ENCODE measurements at places on chromosomes 7 and 10.

DNA sequence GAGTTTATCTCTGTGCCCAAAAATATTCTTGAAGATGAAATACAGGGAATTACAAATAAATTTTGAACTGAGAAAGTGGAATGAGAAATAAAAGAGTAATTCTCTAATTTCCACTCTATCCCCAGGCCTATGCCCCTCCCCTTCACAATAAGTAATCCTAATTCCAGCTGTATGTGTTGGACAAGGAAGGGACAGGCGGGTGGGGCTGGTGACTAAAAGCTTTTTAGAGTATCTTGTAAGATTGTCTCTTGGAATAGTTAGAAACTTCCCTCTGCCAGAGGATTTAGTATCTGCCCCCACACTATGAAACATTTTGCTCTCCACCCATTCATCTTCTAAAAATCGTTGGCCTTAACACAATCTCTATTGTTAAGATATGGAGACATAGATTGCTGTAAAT is 199.2 kb downstream of the MBL2 start:
- no peak for DNase-seq

GRCh38 chr7:74283858-74284447 is 5.3 kb upstream of the CLIP2 start:
- no peak for DNase-seq

GRCh38 chr10:44881649-44882048 is 29.5 kb upstream of the TMEM72 start:
- DNase-seq, result no peak

DNA sequence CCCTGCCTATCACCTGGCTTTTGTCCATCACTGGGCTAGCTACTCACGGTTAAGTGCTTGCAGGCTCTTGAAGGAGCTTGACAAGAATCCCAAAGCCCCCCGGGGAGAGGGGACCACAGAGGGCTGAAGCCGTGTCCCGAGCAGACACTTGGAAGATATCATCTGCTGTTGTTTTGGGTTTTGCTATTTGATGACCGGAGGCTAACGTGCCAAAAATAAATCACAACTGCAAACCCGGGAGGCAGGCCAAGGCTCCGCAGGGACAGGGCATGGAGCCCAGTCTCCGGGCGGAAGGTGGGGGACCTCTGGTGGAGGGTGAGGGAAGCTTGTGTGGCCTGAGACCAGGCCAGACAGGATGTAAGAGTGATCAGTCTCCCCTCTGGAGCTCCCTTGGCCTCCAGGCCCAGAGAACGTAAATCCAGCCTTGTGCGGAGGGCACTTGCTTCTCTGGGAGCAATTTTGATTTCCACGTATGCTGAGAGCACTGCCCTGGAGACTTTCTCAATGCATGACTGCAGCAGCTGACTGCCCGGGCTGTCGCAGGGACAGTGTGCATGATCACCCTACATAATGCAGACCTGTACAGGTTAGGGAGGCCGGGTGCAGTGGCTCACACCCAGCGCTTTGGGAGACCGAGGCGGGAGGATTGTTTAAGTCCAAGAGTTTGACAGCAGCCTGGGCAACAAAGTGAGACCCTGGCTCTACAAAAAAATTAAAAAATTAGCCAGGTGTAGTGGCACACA is at the start of gene PHKG1:
TSS of gene PHKG1 (minus strand) at position 164 of the 743 bp plus-strand sequence. CDS start 4,011 bp downstream, outside the sequence.
- no peak for DNase-seq

DNA sequence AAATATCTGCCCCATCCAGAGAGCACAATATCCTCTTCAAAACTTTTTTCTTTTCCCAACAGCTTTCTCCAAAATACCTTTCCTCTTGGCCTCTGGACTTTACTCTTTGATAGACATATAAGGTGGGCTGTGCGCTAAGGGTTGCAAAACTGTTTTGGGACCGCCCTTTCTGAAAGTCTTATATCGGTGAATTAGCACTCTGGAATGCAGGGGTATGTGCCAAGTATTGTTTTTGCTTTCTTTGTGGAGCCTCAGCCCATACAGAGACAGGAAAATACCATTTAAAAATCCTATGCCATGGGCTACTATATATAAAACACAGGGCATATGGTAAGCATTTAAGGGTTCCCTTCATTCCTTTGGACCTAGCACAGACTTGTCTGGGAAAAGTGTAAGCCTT is 37.7 kb downstream of the PPP1R17 start:
- DNase-seq, result no peak

GRCh38 chr7:50262446-50262845 is 42.1 kb upstream of the IKZF1 start:
- DNase-seq, result no peak

DNA sequence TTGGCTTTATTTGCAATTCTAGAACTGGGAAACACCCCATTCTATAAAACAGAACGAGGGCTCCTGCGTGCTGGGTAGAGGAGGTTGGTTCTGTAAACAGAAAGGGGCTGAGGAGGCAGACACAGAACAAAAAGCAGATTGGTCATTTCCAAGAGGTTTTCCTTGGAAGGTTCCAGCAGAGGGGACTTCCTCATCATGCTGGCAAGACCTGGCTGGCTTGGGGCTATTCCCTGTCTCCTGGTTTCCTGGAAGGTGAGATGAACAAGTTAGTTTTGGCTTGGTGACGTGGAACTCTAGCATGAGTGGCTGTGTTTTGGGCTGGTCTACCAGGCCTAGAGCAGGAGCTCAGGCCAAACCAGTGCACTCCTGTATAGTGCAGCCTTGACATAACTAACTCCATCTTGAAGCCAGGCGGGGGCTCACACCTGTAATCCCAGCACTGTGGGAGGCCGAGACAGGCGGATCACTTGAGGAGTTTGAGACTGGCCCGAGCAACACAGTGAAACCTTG is 26.1 kb upstream of the DNAJB6 start:
- no peak for DNase-seq

- no peak for DNase-seq
Measured at GRCh38 chr7:38068461-38068860, 109.6 kb upstream of the STARD3NL start.

- DNase-seq, result no peak
Measured at GRCh38 chr10:63919575-63920279, 398.5 kb downstream of the REEP3 start.

DNA sequence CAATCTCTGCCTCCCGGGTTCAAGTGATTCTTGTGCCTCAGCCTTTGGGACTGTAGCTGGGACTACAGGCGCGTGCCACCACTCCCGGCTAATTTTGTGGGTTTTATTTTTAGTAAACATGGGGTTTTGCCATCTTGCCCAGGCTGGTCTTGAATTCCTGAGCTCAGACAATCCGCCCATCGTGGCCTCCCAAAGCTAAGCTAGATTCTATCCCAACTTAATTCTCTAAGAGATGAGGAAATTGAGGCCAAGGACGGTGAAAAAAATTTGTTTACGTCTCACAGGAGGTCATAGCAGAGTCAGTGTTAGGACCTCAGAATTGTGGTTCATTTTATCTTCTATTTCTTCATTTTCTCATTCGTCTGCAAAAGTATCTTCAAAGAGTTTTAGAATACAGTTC is 6.1 kb downstream of the CCAR1 start:
- no peak for DNase-seq

DNA sequence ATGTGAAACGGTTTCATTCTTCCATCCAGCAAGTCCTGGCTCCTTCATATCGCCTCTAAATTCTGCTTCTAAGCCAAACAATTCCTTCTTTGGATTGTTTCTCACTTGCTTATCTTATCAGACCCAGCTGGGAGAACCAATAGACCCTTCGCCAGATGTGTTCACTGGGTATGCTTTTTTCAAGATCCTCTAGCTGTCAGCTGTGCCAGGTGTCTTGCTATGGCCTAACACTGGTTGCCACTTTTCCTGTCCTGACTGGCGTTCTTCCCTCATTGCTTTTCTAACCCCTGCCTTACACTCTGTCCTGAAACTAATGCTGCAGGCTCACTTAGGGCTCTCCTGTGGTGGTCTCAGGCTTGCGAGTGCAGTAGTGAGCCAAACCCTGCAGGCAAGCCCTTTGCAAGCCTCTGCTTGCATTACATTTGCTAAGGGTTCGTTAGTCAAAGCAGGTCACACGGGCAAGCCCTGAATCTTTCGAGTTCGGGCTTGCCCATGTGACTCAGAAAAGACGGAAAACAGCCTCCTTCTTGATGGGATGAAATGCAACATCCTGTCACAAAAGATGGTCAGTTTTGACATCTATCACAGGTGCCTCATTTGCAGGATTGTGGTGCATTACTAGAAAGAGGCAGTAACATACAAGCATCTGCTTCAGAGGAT is 92.8 kb downstream of the VWC2 start:
- no peak for DNase-seq

DNA sequence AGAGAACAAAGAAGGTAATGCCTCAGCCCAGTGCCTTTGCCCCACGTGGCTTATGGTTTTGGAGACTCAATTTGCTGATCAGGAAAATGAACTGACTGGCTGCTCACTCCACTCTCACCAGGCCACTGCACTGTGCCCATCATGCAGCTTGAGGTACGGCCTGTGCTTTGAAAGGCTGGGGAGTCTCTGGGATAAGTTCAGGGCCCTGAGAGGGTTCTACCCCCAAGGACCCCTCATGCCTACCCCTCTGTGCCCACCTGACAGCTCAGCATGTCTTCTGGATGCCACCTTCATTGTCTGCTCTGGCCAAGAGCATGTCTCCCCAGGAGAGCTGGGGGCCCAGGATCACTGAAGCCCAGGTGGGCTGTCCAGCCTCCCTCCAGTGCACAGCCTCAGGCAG is 45.5 kb upstream of the ZNF722 start:
- no peak for DNase-seq

DNA sequence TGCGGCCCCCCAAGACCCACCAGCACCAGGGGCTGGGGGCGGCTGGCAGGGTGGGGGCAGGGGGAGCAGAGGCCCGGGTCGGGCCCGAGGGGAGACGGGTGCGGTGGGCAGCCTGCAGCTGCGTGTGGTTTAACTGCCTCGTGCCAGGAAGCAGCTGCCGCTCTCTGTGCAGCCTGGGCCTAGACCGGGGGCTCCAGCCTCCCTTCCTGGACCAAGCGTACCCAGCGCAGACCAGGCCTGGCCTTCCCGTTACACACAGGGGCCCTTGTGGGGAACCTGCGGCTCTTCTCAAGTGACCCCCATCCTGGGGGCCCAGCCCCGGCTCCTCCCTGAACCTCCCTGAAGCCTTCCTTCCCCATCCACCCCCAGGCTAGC is 6.6 kb upstream of the INTS1 start:
- no peak for DNase-seq

- DNase-seq, result no peak
Measured at GRCh38 chr10:30413996-30414576, 19.9 kb upstream of the MAP3K8 start.

DNA sequence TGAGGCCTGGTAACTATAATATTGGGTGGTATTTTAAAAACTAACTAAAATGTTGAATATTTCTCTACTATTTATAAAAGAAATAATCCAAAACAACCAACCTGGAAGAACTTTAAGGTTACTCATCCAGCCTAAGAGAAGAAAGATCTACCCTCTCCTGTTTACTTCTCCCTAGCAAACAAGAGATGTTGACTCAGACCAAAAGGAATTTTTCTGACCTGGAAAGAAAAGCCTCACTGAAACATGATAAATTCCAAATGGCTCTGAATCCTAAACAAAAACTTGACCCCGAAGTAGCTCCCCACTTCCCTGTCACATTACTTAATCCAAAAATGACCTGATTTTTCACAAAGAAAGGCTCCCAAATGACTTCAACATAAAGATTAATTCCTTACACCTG is 101.2 kb downstream of the PARD3 start:
- DNase-seq, result no peak

DNA sequence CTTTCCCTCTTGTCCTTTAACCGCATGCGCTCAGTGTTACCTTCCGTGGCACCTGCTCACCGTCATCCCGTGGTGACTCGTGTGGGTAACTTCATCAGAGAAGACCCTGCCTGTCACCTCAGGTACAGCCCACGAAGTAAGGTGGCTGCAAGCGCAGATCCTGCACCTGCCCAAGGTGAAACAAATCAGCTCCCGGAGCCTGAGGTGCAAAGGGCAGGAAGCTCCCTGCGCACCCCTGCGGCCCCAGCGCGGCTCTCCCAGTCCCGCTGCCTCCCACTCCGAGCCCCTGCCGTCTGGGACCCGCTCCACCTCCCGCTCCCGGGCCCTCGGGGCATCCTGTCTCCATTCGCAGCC is 110.9 kb upstream of the LANCL2 start:
- DNase-seq, result no peak

- no peak for DNase-seq
Measured at GRCh38 chr10:88377510-88377909, 205.6 kb downstream of the RNLS start.

GRCh38 chr7:37441816-37442215 is 6.8 kb downstream of the ELMO1 start:
- DNase-seq, result no peak

DNA sequence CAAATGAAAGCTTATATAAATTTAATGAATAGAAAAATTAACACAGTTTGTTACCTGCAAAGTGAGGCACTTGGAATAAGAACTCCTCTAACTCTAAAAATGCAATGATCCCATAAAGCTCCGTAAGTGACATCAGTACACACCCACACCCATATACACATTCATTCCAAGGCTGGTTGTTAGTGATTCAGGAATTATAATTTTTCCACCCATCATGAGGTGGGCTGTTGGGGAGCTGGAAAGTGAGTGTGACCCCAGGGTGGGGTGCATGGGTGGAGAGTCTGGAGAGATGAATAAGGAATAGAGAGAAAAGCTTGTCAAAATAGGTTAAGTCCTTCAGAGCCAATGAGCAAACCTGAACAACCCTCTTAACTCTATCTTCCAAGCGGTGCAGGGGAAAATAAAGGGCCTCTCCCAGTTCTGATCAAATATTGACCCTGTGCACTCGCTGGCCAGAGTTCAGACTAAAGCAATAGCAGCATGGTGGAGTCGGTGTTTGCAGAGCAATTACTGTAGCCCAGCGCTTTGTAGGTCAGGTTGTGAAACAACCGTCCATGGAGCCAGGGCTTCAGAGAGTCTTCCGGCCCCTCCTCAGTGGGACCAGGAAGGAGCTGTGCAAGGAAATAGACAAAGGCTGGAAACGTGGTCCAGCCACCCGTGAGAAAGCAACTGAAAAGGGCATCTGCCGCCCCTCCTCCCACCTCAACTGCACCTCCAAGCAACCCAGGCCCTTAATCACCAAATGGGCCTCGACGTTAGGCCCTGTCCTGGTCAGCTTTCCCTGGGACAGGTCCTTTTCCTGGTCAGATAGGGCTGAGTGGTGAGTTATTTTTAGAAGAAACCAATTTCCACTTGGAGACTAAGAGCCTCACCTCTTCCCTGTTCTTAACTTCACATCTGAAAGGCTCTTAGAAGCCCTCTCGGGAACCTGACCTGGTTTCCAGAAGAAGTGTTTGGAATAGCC is 61.2 kb downstream of the SH3PXD2A start:
- DNase-seq, result no peak

DNA sequence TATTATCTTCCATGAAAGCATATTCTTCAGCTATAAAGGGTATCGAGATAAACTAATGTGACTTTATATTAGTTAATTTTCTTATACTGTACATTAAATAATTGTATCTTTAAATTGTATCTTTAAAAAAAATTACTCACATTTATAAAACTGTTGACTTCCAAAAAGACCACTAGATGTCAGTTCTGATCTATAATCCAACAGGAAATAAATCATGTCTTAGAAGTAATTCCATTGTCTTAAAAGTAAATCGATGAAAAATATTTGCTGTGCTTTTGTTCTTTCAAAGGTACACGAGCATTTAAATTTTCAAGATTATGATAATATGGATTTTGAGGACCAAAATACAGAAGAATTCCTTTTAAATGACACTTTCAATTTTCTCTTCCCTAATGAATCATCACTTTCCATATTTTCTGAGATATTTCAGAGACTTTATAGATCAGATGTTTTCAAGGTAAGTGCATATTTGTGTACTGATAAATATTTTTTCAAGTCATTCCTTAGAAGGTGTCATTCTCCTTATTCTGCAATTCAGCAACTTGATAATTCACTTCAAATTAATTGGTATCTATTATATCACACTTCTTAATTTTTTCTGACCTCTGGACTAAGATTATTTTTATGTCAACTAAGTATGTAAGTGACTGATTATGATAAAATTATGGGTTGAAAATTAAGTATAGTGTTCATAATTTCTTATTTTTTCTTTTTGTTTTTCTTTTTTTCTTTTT is 138.5 kb downstream of the CPED1 start:
- DNase-seq, result no peak
